ENCODE measurements at places on chromosomes 1 and 21.

DNA sequence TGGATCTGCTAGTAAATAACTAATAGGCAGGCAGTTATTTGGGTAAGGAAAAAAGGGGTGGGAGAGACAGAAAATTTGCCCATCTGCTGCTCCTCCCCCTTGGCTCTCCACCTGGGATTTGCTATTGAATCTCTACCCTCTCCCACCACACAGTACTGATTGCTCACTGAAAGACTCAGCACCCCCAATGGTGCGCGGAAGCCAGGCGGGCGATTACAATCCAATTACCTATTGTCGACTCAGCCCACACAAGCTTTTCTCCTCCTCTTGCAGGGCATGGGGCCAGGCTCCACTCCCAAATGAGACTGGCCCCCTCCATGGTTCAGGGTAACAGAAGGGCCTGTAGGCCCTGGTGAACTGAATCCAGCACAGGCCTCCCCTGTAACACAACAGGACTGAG is 2.7 kb upstream of the HMGN2 start:
- no peak for DNase-seq

- DNase-seq: no peak
Measured at GRCh38 chr1:58251430-58252073, 295.0 kb downstream of the OMA1 start.

GRCh38 chr21:45287438-45288391 is at the start of gene POFUT2:
Gene POFUT2 (minus strand): TSS chr21:45287895. CDS start chr21:45287871, 24 bp downstream.
- peak; percentile 99 for DNase-seq

GRCh38 chr1:34656299-34656698 is 98.5 kb upstream of the GJB5 start:
- DNase-seq: no peak

GRCh38 chr1:244863491-244864252 is 671 bp downstream of the HNRNPU start:
- peak; percentile 9 for DNase-seq

DNA sequence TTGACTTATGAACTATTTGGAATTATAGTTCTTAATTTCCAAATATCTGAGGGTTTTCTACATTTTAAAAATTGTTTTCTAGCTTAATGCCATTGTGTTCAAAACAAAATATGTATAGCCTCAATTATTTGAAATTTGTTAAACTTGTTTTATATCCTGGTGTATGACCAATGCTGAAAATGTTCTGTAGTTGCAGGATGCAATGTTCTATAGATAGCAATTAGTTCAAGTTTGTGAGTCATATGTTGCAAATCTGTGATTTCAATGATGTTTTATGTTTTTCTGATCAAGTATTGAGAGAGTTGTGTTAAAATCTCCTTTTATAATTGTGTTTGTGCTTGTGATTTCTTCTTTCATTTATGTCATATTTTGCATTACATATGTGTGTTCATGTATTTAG is 517.5 kb downstream of the ADGRL2 start:
- no peak for DNase-seq

DNA sequence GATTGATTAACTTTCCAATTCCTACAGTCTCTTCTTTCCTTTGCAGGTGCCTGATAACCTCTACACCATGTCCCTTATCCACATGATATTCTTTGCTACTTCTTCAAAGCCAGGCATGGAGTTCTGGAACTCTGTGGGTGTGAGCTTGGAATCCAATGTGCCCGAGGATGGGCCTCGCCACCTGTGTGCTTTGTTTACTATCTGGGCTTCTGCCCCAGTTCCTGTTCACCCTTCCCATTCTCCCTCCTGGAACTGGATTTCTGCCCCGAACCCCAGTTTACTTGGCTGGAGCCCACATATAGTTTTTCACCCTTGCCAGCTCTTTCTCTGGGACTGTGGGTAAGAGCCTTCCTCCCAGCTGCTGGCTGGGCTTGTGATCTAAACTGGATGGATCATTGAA is 75.2 kb upstream of the AK4 start:
- DNase-seq: no peak

GRCh38 chr1:54585181-54586066 is 37.4 kb downstream of the ACOT11 start:
- no peak for DNase-seq

DNA sequence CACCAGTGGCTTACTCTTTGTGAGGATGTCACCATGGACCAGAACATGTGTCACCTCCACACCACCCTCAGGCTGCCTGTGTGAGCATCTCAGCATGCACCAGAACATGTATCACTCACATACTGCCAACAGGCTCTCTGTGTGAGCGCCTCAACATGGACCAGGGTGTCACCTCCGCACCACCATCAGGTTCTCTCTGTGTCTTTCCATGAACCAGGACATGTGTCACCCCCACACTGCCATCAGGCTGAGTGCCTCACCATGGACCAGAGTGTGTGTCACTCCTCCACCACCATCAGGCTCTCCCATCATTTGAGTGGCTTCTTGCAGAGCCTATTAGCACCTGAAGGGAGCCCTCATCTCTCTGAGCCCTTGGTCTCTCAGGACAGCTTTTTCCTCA is 125.2 kb downstream of the ZNF648 start:
- no peak for DNase-seq

DNA sequence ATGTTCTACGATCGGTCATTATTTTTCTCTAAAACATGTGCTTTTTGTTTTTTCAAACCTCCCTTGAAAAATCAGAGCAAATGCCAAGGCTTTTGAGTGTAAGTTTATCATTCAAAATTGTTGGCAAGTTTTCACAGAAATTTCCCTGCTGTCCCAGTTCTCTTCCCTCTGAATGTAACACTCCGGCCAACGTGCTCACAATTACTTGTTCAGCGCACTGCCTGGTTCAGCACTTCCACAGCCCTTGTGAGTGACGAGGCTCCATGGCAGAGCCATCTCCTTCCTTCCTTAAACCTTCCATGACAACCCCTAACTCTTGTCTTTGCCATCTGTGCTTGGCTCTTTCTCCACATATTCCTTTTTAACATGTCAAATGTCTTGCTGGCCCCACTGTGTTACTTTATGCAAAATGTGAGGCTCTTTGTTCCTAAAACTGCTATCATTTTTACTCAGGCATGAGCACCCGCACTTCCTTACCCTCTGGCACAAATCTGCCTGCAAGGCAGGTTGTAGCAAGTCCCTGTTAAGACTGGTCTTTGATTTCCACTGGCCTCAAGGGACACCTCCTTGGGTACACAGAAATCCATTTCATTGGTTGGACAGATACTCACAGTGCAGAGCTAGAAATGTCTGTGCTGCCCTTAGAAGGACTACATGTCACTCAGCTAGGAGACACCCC is 142.8 kb downstream of the HUNK start:
- DNase-seq: no peak

DNA sequence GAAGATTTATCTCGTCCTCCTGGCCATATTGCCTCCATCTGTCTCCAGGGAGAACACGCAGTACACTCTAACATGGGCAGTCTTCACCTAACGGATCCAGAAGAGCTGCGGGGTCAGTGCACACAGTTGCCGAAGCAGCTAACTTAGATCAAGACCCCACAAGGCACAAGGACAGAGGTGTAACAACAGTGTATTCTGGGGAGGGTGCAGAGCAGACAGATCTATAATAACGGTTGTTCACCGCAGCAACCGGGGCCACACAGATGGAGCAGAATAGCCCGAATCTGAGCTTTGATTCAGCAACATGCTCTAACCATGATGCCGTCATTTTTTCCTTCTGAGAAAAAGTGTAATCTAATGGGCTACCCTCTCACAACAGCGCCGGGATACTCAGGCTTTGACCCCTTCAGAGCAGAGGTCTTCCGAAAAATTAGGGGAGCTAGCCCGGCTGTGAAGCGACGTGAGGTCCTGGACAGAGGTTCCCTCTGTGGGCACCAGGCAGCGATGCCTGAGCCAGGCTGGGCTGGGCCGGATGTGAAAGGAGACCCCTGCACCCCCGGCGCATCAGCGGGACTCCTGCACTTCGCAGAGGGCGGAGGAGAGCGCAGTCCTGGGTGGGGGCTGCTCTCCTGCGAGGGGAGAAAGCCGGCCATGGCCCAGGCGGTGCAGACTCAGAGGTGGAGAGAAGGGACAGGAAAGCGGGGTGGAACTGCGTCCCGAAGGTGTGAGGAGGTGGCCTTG is 57.5 kb downstream of the BCL9 start:
- DNase-seq: no peak

GRCh38 chr1:99646868-99647267 is 955 bp downstream of the PALMD start:
- DNase-seq: no peak

- DNase-seq: no peak
Measured at GRCh38 chr1:193542690-193543089, 356.3 kb upstream of the B3GALT2 start.

DNA sequence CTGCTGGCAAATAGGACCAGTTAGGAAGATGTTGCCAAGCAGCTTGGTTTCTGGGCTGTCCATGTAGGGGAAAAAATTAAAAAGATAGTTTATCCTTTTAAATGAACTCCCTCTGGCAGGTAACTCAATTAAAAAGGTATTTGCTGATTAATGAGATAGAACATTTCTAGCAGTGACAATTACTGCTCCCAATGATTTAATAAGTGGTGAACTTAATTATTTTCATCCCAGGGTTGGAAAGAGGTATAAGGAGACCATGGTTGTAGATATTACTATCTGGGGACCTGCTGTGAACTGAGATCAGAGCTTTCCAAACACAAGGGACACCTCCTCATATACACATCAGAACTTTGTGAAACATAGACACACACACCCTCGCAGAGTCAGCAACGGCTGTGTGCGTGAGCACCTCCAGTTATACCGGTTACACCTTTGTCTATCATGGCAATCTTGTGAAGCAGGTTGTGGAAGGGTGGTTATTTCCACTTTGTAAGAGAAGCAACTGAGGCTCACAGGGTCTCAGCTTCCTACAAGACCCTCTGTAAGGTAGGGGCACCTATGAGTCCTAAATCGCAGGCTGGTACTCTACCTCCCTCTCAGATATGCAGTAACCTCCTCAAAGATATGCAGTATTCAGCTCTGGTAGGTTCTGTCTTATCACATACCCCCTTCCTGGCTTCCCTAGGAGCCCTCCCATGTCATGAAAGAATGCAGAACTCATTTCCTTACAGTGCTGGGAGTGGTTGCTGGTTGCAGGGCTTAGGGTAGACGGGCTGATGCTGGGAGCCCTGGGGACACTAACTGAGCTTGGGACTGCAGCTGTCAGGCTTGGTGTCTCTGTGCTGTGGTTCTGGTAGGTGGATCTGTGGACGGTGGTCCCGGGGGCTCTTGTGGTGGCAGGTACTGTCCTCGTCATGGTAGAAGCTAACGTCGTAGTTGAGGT is 18.5 kb upstream of the MAGOH start:
- DNase-seq: no peak

DNA sequence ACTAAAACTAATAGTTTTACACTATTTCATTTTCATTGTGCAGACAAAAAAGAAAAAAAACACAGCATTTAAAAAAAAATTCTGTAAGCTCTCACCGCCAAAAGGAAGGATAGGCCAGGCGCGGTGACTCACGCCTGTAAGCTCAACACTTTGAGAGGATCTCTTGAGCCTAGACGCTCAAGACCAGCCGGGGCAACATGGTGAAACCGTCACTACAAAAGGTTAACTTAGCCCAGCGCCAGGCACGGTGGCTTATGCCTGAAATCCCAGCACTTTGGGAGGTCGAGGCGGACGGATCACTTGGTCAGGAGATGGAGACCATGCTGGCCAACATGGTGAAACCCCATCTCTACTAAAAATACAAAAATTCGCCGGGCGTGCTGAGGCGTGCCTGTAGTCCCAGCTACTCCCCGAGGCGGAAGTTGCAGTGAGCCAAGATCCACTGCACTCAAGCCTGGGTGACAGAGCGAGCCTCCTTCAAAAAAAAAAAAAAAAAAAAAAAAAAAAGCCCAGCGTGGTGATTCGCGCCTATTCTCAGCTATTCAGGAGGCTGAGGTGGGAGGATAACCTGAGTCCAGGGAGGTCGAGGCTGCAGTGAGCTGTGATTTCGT is 14.3 kb upstream of the SPEN start:
- DNase-seq: peak; percentile 27

- DNase-seq: no peak
Measured at GRCh38 chr1:172477741-172478140, 33.9 kb upstream of the PIGC start.

GRCh38 chr1:225396357-225396756 is 31.5 kb downstream of the LBR start:
- DNase-seq: no peak

DNA sequence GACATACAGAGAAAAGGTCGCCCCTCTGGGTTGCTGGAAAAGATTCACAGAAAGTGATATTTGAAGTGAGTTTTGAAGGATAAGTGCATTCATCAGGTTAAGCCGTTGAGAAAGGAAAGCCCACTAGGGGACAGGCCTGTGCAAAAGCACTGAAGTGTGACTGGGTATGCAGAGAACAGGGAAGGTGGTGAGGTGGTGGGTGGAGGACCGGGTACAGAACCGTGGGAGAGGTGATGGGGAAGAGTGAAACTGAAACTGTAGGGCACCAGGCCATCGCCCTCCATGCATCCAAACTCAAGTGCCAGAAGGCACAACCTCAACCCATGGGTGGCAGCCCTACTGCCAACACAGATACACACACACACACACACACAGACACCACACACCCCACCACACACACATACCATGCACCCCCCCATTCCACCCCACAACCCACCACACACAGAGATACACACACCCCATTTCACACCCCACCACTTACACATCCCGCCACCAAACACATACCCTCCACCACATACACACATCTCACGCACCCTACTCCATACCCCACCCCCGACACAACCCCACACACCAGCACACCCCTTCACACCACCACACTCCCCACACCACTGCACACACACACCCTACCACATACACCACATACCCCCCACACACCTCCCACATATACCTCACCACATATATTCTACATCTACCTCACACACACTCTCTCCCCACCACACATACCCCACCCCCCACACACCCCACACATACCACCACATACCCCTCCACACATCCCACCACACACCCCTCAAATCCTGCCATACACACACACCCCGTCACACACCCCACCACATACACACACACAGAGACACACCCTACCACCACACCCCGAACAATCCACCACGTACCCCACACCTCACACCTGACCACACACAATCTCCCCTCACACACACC is 59.0 kb downstream of the TSEN15 start:
- DNase-seq: no peak

DNA sequence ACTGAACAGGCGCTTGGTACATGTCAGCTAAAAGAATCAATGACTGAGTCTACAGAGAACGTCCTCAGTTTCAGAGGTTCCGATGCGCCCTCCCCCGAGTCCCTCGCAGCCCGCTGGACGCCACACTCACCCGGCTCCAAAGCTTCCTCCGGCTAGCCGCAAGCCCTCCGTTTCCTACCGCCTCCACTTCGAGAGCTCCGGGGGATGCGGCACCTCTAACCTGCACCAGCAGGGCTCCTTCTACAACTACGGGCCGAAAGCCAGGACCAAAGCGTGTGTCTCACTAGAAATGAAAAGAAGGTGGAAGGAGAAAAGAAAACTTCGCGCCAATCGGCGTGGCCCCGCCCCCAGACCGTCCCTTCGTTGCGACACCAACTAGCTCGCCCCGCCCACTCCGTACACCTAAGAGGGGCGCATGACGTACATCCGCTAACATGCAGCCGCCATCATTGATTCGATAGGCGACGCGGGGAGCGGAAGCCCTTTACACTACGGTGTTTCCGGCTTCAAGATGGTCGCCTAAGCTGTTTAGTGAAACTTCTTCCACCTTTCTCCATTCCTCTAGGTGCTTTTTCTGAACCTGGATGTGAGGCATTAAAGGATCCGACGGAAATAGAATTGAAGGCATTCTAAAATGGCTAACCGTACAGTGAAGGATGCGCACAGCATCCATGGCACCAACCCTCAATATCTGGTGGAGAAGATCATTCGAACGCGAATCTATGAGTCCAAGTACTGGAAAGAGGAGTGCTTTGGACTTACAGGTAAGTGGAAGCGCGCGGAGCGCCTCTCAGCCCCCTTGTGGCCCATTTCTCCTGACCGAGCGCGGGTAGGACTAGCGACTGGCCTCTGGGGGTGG is at the start of the genes ORC1 and PRPF38A:
ORC1 (minus strand) TSS at position 308 of the 859 bp plus-strand sequence. CDS start 2,200 bp downstream, outside the sequence.
PRPF38A (plus strand) TSS at position 487 of the 859 bp plus-strand sequence; CDS start at position 635, 148 bp downstream.
- DNase-seq: peak; percentile 99

Data from activated CD4-positive, alpha-beta T cell treated with anti-CD3 and anti-CD28 coated beads for 24 hours (primary cell).